Activated CD4-positive, alpha-beta T cell treated with anti-CD3 and anti-CD28 coated beads, Interleukin-2, amount 50 U/mL, for 16 hours (primary cell): ENCODE measurements at places on chromosomes 7 and 10.
A peak's percentile ranks its signal among the peaks of the same experiment; 100 is the strongest.

- no peak for DNase-seq
These were observed 48.4 kb downstream of the TMEM26 start for GRCh38 chr10:61404751-61405150.

DNA sequence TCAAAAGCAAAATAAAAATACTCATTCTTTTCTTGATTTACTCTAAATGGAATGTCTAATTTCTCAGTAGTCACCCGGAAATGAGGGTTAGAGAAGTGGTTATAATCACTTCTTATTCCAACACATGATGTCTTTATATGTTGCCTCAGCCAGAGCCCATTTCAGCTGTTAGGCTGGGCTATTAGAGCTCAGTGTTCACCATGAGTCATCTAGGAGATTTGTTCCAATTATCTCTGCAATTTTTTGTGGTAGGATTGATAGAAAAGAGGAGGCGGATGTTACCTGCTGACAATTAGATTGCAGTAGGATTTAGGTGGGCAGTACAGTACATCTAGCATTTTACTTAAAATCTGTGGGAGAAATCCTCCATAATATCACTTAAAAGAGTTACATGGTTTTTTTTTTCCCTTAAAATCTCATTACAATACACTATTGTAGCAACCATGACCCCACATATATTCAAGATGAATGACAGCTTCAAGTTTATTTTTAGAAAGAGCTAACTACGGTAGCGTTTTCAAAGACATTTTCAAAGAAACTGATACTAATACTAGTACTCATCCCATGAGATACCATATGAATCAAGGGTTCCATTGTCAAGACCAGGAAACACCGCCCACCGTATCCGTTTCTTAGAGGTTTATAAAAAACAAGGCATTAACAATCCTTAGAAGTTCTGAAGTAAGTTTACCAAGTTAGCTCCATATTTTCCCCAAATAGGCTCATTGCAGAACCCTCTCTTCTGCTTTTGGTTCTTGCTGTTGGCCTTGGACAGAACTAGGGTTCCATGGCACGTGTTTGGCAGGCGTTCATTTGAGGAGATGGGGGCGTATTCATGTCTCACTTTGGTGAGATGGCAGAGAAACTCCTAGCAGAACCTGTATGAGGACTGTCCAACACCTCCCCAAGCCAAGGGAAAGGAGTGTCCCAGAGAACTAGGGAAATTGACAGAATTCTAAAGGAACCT lies 10.4 kb downstream of the CPA2 start:
- peak; percentile 38 for DNase-seq

DNA sequence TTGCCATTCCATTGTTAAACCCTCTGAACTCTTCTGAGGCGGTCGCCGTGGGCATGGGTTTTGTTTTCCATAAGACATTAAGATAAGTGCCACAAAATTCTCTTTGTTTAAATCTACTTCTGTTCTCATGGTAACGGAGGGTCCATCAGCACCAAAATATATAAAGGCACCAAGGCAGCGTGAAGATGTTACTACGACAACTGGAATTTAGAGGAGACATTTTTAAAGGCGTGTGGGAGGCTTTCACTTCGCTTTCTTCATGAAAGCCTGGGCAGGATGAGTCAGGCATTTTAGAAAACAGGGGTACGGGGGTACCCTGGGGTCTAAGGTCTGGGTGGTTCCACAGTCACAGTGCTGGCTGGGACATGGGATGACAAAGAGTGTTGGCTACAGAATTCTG lies 34.0 kb downstream of the SMKR1 start:
- DNase-seq = no peak

DNA sequence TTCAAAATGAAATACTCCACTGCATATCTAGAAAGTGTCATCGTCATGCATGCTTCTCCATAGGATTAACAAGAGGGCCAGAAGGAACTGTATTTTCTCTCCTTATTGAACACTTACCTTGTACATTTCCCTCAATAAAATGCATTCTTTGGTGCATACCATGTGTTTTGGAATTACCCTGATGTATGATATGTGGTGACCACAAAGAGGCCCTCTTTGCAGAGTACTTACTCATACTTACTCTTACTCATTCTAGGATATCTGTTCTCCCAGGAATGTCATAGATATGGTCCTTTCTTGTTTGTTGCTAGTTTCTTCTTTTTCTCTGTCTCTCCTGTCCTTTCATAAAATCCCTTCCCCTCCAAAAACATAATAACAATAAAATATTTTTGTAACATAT lies 1087.1 kb upstream of the POT1 start:
- DNase-seq = no peak

DNA sequence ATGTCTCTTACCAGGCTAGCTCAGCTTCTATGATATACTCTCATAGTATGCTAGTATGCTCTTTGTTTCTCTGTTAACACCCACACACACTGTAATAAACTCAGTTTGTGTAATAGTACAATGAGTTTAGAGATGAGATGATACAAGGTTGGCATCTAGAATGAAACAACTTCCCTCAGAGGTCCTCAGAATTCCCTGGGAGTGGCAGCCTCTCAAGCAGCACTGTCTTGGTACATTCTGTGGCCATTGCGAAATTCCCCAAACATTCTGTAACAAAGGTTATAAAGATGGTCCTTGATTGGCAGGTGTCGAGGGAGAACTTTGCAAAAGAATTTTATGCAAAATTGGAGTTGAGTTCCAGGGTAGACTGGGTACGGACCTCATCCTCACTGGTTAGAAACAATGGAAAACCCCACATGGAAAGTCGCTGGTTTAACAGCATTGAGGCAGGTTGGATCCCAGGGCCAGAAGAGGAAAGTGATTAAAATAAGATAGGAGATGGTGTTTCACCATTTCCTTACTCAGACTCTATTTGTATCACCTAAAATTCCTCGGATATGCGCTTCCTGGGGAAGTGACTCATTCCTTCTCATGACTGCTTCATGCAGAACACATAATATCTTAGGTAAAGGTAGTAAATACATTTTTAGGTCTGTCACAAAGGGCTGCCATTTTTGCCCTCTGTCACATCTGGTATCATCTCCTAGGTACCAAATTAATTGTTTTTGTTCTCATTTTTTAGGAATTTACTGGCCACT lies 657.8 kb downstream of the SORCS1 start:
- no peak for DNase-seq

DNA sequence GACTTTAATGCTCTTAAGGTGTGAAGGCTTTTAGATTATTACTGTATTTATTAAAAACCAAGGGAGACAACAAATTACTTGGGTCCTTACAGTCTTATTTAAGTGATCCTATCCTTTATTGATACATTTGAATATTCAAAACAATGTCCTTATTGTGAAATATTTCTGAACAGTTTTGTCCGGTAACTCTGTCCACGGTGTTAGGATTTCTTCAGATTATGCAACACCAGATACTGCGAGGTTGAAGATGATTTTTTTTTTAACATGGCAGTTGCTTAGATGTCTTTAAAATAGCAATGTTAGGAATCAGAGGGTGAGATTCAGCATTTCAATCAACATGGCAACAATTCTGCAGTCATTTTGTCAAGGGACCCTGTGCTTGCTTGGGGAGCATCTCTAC lies 176.5 kb downstream of the CSTF2T start:
- DNase-seq = no peak

- DNase-seq = no peak
These were observed 4.9 kb upstream of the ABCB4 start for GRCh38 chr7:87480386-87480785.

- peak; percentile 84 for DNase-seq
These were observed 57.3 kb downstream of the ST7 start for GRCh38 chr7:117010375-117011133.

DNA sequence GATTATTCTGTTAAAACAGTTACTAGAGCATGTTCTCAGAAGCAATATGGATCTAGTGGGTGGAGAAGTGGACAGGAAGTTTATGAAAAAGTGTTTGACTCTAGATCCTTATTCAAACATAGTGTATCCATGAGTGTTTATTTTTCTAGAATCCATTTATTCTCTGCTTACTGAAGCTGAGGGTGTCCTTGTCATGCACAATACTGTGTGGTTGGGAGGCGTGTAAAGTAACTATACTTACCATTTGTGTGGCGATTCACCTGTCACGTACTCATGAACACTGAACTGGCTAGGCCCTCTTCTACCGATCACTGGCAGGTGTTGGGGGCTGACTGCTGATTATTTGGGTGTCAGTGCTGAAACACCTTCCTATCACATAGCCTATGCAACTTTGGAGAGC lies 74.0 kb downstream of the POU6F2 start:
- DNase-seq = no peak

- DNase-seq = no peak
These were observed 226.6 kb downstream of the ARHGAP12 start for GRCh38 chr10:31702005-31702404.

GRCh38 chr10:29849886-29850285 lies 209.5 kb downstream of the JCAD start:
- no peak for DNase-seq

DNA sequence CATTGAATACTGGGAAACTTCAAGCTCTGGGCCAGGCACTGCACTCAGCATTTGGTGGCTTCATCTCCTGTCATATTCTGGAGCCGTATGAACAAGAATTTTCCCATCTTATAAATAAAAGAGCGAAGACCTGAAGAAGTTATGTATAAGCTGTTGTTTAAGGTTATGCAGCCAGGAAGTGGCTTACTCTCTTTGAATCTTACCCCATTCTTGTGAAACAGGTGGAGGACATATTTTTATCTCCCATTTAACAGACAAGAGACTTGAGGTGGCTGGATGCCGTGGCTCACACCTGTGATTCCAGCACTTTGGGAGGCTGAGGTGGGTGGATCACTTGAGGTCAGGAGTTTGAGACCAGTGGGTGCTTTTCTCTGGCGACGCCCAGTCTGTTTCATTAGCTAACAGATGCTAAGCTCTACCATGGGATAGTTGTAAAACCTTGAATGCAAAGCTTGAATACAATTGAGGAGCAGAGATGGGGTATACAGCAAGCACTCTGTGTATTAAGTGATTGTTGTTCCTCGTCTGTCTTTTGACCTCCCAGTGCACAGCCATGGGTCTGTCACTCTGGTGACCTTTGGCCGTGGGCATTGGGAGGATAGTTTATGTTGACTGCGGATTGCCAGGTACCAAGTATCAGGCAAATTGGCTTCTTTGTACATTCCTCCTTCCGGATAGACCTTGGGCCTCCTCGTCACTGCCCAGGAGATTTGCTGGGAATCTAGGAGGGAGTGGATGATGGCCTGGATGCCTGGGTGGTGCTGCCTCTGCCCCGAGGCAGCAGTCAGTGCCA lies 85.8 kb downstream of the GRK5 start:
- DNase-seq = no peak

GRCh38 chr10:74024600-74024999 lies 26.7 kb downstream of the VCL start:
- DNase-seq = no peak

DNA sequence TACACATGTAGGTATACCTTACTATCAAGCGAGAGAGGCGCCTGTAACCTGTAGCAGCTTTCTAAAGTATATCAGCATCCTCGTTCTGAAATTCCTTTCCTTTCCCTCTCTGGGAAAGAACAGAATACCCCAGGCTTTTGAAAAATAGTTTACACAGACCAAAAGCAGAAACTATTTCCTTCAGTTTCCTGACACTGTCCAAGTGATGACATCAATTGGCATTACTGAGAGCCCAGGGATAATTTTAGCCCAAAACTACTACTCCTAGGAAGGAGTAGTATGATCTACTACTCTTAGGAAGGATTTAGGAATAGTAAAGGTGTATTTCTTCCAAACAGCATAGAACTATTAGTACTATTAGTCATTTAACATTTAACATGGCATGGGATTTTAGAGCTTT lies 6.0 kb downstream of the GNG11 start:
- no peak for DNase-seq

DNA sequence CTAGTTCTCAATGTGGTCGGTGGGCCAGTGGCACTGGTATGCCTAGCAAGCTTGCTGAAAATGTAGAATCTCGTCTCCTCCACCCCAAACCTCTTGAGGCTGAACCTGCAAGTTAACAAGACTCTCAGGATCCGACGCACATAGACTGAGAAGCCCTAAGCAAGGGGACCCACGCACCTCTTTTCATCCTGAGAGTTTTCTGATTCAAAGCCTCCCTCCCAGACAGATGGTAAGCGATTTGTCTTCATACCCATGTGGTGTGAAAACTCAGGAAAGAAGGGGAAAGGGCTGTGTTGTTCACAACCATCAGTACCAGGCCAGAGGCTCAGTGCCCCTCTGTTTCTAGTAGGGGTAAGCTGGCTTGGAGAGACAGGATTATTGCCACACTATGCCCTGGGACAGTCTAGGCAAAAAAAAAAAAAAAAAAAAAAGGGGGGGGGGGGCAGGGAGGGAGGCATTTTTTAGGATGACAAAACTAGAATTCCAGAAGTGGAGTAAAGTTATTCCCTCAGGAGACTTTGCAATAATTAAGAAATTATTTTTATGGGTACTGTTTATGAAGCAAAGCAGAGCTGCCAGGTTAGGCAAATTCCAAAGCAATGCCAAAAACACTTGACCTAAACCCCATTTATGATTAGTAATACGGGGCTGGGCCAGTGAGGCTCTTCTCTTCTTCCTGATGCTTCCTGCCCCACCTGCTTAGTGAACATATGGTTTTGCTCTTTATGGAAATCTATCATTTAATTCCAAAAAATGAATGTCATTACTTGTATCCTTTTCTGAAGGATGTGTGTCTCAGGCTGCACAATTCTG lies 117.6 kb upstream of the PDLIM1 start:
- DNase-seq = no peak

DNA sequence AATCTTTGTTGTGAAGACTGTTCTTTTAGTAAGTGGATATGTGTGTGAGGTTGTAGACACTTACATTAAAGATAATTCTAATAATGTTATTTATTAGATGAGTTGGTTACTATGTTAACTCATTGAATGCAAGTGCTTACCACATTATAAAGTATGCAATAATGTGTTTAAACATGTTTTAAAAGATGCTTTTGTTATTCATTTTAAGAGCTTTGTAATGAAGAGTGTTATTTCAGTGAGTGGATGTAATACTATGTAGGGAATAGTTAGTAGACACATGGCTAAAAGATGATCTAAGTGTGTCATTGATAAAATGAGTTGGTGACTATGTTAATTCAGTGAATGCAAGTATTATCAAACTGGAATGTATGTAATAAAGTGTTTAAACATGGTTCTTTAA lies 70.0 kb upstream of the VOPP1 start:
- DNase-seq = no peak

GRCh38 chr7:30159698-30160143 lies 24.9 kb downstream of the MTURN start:
- peak; percentile 51 for DNase-seq

GRCh38 chr7:105346593-105347322 lies 42.0 kb downstream of the SRPK2 start:
- peak; percentile 42 for DNase-seq

DNA sequence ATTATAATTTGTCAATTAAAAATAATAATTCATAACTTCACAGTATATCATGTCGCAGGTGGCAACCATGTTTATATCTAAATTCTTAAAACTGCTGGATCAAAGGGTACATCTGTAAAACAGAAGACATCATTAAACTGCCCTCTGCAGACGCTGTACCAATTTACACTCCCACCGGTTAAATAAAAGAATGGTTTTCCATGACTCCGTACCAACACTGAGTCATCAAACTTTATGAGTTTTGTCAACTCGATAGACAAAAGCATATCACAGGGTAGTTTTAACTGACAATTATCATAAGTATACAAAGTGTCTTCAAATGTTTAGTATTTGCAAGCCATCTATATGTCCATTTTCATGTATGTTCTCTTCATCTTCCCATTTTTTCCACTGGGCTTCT lies 5.7 kb upstream of the GSTK1 start:
- DNase-seq = no peak

- DNase-seq = no peak
These were observed 232.3 kb downstream of the CUX1 start for GRCh38 chr7:102049765-102050164.
